ENCODE measurements at places on chromosomes 2 and 18.

DNA sequence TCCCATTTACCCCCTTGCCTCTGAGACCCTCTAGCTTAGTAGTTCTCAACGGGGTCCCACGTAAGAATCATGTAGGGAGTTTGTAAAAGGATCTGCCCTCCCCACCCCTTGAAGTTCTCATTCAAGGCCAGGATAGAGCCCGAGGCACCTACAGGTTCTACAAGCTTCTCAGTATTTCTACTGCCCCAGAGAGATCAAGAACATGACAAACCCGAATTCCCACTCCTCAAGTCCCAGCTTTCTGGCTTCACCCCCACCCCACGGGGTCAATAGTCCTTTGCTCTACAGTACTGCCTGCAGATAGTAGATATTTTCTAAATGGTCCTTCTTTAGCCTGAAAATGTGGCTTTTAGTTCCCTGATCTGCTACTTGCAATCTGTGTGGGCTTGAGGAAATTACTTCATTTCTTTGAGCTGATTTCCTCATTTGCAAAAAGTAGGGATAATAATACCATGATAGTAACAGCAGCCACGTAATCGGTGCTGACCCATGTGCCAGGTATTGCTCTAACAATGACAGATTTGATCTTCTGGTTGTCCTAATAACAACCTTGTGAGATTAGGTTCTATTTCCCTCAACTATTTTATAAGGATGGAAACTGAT is 7.1 kb downstream of the CIB4 start:
- DNase-seq, result no peak

DNA sequence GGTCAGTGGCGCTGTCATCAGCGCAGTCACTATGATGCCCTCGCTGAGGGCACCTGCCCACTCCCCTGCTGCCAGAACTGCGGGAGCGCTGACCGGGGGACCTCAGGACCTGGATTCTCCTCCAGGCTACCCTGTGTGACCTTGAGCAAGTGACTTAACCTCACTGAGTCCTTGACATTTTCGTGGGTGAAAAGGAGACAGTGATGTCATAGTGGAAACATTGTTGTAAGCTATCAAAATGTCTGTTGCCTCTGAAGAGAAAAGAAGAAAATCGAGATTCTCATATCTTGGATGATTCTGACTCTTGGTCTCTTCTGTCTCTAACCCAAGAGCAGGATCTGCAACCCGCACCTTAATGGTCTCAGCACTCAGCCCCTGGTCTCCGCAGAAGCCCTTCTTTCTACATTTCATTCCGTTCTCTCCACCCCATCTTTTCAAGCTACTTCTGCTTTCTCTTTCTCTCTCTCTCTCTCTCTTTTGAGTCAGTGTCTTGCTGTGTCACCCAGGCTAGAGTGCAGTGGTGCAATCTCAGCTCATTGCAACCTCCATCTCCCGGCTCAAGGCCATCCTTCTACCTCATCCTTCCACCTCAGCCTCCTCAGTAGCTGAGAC is 978 bp upstream of the TUBA4A start:
- no peak for DNase-seq

GRCh38 chr18:57909620-57910019 is 106.5 kb upstream of the ATP8B1 start:
- DNase-seq, result no peak

DNA sequence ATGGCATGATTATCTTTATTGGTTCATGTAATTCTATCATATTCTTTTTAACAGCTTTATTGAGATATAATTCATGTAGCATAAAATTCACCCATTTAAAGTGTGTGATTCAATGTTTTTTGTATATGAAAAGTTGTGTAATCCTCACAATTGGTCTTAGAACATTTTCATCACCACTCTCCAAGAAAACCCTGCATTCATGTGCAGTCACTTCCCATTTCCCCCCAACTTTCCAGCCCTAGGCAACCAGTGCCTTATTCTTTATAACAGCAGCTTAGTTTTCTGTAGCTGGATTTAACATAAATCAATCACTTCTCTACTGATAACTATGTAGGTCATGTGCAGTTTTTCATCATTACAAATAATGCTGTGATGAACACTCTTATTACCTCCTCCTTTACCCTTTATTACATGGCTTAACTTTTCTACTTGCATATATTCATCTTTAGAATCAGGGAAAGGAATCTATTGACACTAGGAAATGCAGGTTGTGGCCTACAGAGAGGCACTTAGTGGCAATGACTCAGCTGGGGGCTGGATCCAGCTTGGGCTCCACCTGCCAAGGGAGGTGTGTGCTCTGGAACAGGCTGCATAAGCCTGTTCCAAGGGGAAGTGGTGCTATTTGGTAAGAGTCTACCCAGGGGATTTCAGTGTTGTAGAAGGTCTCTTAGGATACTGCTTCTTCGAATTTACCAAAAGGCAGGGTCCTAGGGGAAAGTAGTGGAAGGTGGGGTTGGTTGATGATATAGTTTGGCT is 89.1 kb downstream of the ETAA1 start:
- no peak for DNase-seq

- no peak for DNase-seq
Measured at GRCh38 chr18:78082816-78083215, 833.2 kb downstream of the GALR1 start.

GRCh38 chr2:150020221-150020620 is 432.6 kb upstream of the MMADHC start:
- DNase-seq, result no peak

DNA sequence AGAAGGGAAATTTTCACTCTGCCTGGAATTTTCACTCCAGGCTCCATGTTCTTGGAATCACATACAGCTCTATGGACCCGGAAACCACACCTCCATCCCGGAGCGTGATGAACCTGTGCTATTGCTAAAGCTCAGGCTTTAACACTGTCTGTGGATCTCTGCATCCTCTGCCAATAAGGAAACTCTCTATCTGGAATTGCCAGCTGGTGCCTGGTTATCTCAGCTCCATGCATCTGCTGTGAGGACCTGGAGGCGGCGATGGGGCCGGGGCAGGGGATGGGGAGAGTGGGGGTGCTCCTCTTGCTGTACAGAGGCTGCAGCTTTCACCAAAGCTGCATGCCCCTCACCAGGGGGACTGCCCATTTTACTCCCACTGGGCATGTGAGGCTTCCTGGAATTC is 754.0 kb upstream of the SOX11 start:
- DNase-seq, result no peak

DNA sequence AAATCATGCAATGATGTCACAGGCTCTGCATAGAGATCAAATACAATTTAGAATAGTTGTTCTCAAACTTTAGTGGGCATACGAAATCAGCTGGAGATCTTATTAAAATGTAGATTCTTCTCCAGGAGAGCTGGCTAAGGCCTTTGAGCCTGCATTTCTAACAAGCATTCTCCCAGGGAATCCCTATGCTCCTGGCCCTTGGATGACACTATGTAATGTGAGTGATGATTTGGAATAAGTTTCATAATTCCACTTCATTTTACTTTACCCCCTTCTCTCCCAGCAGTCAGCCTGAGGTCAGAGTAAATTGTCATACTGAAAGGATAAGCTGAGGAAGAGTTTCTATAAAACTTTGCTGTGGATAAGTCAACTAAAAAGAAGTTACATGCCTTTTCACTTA is 189.1 kb downstream of the UBE2E3 start:
- DNase-seq, result no peak

- DNase-seq, result no peak
Measured at GRCh38 chr2:235810252-235810651, 316.4 kb downstream of the AGAP1 start.

DNA sequence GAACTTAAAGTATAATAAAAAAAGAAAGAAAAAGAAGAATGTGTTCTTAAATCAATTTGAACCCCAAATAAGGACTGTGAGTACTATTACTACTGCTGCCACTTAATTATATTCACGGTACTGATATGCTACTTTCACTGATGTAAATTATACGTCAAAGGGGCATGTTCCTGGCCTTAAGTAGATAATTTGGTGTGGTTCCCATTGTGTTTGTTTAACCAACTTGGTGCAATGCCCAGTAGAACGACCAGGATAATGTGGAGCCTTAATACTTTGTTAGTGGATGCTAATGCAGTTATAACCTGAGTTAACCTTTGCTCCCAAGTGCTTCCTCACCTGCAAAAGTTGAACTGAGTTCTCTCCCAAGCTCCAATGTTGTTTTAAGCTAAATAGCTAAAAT is 142.0 kb downstream of the NR4A2 start:
- DNase-seq, result no peak

DNA sequence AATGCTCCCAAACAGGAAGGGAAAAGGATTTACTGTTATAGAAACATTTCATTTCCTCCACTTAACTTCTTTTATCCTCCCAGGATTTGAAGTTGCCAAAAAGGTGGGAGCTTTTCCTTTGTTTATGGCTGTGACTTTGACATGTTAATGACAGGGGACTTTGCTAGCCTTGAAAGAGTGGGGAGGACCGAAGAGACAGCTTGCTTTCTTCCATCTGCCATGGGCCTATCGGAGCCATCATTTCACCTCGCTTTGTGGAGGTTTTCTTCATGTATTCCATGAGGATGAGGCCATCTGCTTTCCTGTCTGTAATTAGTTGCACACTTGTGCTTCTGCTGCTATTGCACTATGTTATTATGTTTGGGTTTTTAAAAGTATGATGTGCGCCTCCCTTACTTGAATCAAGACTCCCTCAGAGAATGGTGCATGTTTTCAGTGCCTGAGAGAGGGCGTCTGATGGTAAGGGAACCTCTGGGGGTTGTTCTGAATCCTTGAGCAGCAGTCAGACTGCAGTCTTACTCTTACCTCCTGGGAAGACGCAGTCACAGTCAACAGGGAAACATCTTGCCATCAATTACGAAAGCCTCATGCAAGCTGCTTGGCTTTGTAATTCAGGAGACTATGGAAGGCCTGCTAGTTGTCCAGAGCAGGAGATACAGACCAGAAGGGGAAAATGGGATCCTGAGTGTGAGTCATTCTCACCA is 173.3 kb upstream of the MGAT5 start:
- DNase-seq, result no peak

DNA sequence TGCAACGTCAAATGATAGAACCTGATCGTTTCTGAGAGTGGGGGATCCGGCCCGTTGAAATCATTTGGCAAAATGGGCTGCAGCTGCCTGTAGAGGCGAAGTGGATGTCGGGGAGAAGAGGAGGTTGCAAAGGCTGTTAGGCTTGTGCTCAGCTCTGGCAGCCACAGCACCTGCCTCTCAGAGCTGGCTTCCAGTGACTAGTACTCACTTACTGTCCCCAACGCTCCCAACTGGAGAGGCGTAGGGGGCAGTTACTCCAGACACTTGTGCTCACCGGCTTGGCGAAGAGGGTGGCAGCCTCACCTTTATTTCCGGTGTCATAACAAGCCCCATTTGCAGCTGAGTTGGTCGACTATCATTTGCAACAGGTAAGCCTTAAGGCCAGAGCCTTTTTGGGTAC is 37.9 kb downstream of the NCK2 start:
- no peak for DNase-seq

- DNase-seq, result peak; percentile 55
Measured at GRCh38 chr2:9914384-9915065, 37.0 kb upstream of the GRHL1 start.

GRCh38 chr2:46555646-46556234 is 76.4 kb downstream of the TMEM247 start:
- no peak for DNase-seq

DNA sequence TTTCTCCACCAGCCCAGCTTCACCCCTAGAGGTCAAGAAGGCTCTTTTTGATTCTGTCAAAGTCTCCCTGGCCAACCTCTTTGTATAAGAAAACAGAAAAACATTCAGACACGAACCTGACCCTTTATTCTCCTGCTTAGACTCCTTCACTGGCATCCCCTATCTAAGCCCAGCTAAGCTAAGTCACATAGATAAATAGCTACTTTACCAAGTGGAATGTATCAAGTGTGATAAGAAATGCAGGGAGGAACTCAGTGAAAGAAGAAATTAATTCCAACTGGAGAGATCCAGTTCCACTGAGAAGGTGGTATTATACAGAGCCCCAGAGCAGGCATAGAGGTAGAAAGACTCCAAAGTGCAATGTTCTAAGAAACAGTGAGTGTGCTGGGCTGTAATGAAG is 489.5 kb downstream of the TNS1 start:
- DNase-seq, result no peak

- DNase-seq, result peak; percentile 18
Measured at GRCh38 chr2:210503001-210503623, 26.6 kb upstream of the LANCL1 start.

DNA sequence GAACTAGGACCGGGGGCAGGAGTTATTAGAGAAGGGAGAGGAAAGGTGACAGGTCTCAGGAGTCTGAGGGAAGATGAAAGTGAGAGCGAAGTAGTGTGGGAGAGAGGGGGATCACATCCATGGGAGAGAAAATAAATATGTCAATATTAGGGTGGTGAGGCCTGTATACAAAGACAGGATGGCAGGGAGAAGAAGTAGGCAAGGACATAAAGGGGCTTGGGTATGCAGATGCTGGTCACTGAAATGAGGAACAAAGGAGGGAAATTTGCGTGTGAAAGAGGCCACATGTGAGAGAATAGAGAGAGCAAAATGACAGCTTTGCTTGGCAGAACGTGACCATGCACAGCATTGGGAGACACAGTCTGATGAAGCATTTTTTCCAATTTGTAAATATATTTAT is 13.6 kb downstream of the METAP1D start:
- no peak for DNase-seq

DNA sequence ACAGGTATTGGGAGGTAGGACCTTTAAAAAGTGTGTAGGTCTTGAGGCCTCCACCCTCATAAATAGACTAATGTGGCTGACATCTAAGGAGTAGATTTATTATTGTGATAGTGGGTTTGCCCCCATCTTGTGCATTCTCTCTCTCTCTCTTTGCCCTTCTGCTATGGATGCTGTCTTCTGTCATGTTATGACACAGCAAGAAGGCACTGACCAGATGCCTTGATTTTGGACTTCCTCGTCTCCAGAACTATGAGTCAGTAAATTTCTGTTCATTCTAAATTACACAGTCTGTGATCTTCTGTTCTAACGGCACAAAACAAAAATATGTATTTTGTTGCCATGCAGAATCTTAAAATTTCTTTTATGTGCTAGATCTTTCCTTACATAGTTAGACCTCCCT is 66.9 kb downstream of the ATAD2B start:
- no peak for DNase-seq

DNA sequence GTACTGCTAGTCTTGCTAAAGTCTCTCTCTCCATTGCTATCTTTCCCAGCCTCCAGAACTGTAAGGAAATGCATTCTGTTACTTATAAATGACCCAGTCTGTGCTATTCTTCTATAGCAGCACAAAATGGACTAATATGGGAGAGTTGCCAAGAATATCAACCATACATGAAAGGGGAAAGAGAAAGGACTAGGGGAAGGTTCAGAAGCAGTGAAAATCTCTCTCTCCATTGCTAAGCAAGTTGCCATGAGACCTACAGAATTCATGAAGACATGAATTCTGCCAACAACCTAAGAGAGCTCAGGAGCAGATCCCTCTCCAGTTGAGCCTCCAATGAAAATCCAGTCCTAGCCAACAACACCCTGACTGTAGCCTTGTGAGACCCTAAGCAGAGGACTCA is 3.6 kb upstream of the TRABD2A start:
- DNase-seq, result no peak

All from fibroblast of the conjunctiva (primary cell).